Mucosa of gallbladder (tissue), 1 donor: ENCODE measurements at places on chromosomes 12 and 14. TPM values are rescaled to one million over a fixed set of nuclear protein-coding genes. Genes with fewer than 3 reads are reported as not detected.

TDRD9 gene
- total RNA-seq, result 8.7 TPM

OASL gene
- total RNA-seq, result 3.1 TPM

POLE2 gene
- 1.5 TPM for total RNA-seq

KRT72 gene
- total RNA-seq, result not detected

KNTC1 gene
- total RNA-seq, result 7.2 TPM

RAN gene
- 318 TPM for total RNA-seq

MUCL1 gene
- not detected for total RNA-seq

ANKRD9 gene
- 72.1 TPM for total RNA-seq

CINP gene
- total RNA-seq, result 25.4 TPM

GLS2 gene
- total RNA-seq, result 1.8 TPM

FERMT2 gene
- total RNA-seq, result 125 TPM

TROAP gene
- 2.0 TPM for total RNA-seq

LRCOL1 gene
- total RNA-seq, result not detected

OAS1 gene
- total RNA-seq, result 27.9 TPM

SRRM4 gene
- 0.03 TPM for total RNA-seq

GDF11 gene
- total RNA-seq, result 11.5 TPM

ETFBKMT gene
- 6.4 TPM for total RNA-seq

TMCC3 gene
- 6.1 TPM for total RNA-seq

MYO1H gene
- total RNA-seq, result not detected

CMKLR1 gene
- 8.4 TPM for total RNA-seq

TEX52 gene
- not detected for total RNA-seq
